ENCODE measurements at places on chromosomes 2 and 18. TPM values are rescaled to one million over a fixed set of nuclear protein-coding genes. Genes with fewer than 3 reads are reported as not detected.

Gene KLHL14
- total RNA-seq: not detected

Gene FAM237A
- not detected for total RNA-seq

Gene CFC1
- not detected for total RNA-seq

Gene SH3BP4
- 28.6 TPM for total RNA-seq

DNA sequence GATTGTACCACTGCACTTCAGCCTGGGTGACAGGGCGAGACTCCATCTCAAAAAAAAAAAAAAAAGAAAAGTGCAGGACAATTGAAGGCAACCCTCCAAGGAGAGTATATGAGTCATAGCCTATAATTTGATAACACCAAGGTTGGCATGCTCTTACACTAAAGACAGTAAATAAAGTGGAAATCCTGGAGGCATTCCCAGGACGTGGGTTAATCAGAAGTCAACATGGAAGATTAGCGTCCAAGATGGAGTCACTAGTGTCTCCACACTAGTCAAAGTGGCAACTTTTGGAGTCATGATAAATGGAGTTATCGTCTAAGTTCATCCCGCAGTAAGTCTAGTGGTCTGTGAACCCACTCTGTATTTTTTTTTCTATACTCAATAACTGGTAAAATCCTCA is 21.2 kb upstream of the UGGT1 start:
- DNase-seq: no peak

DNA sequence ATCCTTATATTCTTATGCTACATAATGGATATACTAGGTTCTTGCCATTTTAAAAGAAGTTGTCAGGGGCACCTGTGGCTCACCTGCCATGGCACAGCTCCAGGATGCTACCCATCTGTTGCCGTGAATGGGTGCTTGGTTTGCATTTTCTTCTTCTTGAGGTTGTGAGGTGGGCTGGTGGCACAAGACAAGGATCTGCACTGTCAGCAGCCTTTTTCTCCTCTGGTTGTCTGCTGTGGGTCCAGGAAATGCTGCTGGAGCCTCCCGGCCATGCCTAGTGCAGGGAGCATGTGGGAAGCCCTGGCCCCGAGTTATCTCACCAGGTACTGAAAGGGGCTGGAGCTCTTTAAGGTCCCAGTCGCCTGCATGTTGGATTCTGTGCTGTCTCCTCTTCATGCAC is 2.6 kb downstream of the IL1R1 start:
- DNase-seq: no peak

DNA sequence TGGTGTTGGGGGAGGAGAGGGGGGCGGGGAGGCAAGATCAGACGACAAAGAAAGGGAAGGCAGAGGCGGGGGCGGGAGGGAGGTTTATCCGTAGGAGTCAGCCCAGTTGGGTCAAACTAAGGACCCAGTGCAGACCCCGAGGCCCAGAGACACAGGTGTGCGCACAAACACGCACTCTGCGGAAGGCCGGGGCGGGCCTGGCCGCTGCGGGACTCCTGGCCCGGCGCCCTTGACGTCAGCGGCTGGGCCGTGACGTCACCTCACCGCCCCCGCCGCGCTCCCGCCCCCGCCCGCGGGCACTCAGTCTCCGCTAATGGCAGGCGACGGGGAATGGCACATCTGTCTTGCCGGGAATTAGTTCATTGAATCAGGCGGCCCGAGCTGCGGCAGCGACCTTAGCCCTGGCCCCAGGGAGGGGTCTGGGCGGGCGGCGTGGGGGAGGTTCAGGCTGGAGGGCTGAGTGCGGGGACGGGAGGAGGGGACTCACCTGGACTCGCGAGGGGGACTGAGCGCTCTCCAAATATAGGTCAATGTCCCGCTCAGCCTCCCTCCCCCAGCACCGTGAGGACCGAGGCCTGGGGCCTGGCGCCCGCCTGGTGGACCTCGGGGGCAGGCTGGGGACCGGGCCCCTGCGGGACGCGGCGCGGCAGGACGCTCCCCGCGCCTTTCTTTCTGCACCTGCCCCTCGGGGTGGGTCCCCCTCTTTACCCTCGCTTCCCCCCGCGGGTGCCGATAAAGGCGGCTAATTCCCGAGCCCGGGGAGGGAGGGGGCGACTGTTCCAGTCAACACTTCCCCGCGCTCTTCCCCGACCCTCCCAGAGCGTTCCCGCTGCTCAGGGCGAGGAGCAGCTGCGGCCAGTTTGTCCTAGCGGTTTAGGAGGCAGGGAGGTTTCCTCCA is 15.5 kb upstream of the ECEL1 start:
- no peak for DNase-seq

DNA sequence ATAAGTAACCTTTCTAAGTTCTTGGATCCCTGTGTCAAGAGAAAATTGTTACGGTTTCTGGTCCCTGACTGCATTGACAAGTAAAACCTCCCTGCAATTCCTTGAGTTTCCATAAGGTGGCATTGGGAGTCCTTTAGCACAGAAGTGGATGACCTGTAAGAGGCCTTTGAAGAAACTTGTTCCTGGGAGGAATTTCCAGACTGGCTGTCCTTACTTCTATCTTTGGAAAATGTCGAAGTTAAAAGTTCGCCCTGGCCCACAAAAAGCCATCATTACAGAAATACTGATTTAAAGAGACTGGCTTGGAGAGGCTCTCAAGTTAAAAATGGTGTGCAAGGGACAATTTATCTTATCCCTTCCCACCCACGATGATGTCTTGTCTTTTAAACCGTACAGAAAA is 218.4 kb downstream of the CDH20 start:
- no peak for DNase-seq

GRCh38 chr2:109129356-109129920 is 433 bp downstream of the SH3RF3 start:
- no peak for DNase-seq

GRCh38 chr18:38525039-38525438 is 959.4 kb upstream of the CELF4 start:
- DNase-seq: no peak

GRCh38 chr18:9619545-9619944 is 5.2 kb upstream of the PPP4R1 start:
- no peak for DNase-seq

DNA sequence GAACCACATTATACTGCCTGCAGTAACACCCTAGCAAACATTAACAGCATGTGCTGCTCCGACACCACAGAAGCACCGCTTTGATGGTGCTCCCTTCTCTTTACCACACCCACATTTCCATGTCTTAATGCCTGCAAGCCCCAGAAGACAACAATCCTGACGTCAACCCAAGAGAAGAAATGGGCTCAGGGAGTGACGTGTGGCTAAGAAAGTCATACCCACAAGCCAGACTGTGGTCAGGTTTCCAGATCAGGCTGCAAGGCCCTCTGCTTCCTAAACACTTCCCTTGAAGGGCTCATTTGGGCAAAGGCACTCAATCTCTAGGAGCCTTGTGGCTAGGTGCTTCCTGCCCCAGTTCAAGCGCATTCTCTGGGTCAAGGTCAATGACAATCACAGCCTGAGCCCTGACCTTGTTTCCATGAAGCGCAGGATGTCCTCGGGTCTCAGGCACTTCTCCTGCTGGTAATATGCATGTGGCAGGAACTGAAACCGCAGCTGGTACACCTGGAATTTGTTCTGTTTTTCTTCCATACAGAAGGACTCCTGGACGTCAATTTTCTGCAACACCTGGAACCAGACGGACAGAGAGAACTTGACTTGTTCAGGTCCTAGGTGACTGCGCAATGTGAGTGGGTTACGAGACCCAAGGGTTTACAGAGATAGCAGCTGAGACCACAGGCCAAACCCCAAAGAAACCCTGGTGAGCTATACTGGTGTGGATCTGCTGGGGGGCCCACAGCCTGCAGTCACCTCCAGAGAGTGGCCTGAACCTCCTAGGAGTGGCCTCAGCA is 67.2 kb downstream of the POLR1A start:
- DNase-seq: peak; percentile 38
